Suprapubic skin (tissue), 4 donors: ENCODE measurements at places on chromosomes 12 and 14.
A peak's percentile ranks its signal among the peaks of the same experiment; 100 is the strongest.

DNA sequence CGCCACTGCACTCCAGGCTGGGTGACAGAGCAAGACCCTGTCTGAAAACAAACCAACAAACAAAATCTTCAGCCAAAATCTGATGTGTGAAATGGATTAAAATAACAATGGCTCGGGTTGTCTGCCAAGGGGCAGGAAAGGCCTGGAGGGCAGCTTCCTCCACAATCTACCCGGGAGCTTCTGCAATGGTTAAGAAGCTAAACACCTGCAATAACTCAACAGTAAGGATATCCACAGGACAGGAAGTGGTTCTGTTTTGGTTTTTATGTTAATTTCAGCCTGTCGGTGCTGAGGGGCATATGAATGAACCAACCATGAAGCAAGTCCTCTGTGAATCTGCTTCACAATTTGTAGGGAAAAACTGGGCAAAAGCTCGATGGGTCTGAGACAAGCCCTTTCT is 34.4 kb downstream of the RAD52 start:
- H3K27me3 ChIP-seq: no peaks in the 10 kb centered on the region
- no peaks in the 10 kb centered on the region for H3K4me1 ChIP-seq
- DNase-seq: no peak
- H3K27ac ChIP-seq: no peak overlapping the region
- H3K36me3 ChIP-seq: peaks cover 81% of the 10 kb centered on the region
- H3K4me3 ChIP-seq: no peak overlapping the region

GRCh38 chr12:271161-271560 is 8.5 kb upstream of the SLC6A13 start:
- H3K4me1 ChIP-seq: no peaks in the 10 kb centered on the region
- no peaks in the 10 kb centered on the region for H3K36me3 ChIP-seq
- H3K27ac ChIP-seq: no peak overlapping the region
- H3K4me3 ChIP-seq: no peak overlapping the region
- DNase-seq: no peak

DNA sequence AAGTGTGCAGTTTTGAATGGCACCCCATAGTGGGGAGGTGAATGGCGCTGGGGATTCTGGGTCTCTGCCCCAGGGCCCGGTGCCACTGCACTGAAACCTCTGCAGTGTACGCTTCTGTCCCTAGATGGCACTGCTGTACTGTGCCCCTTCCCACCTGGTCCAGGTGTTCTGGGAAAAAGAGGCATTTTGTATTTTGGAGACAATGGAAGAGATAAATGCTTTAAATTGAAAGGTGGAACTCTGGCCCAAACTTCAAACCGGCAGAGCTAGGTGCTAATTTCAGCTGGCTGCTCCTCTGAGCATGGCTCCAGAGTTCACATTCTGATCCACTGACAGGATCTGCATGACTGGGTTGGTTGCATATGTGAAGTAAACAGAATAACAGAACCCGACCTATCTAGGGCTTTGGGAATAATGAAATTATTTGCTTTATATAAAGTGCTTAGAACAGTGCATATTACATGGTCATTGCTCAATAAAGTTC is 52.2 kb downstream of the KRT80 start:
- H3K4me1 ChIP-seq: peaks cover 47% of the 10 kb centered on the region
- H3K27ac ChIP-seq: no peak overlapping the region
- DNase-seq: no peak
- H3K27me3 ChIP-seq: no peaks in the 10 kb centered on the region

DNA sequence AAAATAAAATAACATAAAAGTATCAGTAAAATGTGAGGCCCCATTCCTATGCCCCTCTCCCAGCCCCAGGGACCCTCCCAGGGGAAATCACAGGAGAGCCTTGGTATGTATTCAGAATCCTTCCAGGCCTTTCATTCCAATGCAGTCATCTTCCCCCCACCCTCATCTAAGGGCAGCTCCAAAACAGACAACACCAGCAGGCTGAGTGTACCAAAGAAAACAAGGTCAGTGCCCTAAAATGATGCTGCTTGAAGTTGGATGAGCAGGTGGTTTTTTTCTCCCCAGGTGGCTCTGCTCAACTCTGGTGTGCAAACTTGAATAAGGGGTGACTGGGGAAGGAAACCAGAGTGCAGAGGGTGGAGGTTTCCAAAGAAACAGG is 56.2 kb downstream of the TSPAN9 start:
- H3K4me1 ChIP-seq: peaks cover 39% of the 10 kb centered on the region
- no peak for DNase-seq
- no peaks in the 10 kb centered on the region for H3K27me3 ChIP-seq
- H3K27ac ChIP-seq: no peak overlapping the region

DNA sequence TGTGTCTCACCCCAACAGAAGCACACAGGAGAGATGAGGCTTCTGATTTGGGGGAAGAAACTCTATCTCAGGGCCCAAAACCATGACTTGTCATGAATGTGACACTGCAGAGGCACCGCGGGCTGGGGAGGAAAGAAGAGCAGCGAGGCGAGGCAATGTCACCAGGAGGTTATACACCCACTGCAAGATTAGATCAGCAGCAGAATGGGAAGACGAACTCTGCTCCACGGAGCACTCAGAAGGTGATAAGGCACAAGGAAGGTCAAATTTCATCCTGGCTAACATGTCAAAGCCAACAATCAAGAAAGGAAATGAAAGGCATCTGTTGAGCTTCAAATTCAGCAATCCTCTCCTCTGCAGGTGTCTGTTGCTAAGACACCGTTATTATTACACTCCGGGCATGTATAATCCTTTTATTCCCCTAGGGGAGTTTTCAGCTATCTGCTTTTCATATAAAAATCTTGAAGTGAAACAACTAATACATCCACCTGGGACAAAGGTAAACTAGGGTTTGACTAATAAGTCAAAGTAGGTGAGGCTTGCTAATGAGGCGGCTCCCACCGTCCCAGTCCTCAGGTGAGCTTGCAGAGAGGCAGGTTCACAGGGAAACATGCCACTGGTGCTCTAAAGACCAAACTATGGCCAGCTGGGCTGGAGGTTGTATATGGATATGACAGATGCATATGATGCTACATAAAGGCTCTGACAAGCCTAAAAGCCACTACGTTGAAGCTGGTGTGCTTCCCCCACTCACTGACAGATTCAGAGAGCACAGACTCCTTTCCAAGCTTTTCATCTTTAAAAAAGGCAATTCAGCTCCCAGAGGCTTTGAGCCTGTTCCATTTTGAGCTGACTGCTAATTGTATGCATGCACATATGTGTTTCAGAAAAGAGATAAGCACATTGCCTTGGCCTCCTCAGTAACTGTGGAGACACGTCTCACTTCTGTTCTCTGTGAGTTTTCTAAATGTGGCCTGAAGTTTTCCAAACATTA is 221.2 kb downstream of the NELL2 start:
- no peaks in the 10 kb centered on the region for H3K36me3 ChIP-seq
- H3K4me1 ChIP-seq: no peaks in the 10 kb centered on the region
- no peak overlapping the region for H3K27ac ChIP-seq
- no peak overlapping the region for H3K4me3 ChIP-seq

- no peak for DNase-seq
- no peaks in the 10 kb centered on the region for H3K27me3 ChIP-seq
- H3K4me3 ChIP-seq: no peak overlapping the region
- H3K36me3 ChIP-seq: no peaks in the 10 kb centered on the region
- H3K4me1 ChIP-seq: no peaks in the 10 kb centered on the region
- H3K27ac ChIP-seq: no peak overlapping the region
These were observed 102.1 kb upstream of the DAAM1 start for GRCh38 chr14:59086241-59086882.

GRCh38 chr12:71469258-71469750 is 29.7 kb downstream of the LGR5 start:
- H3K36me3 ChIP-seq: no peaks in the 10 kb centered on the region
- no peaks in the 10 kb centered on the region for H3K27me3 ChIP-seq
- H3K4me1 ChIP-seq: no peaks in the 10 kb centered on the region
- no peak overlapping the region for H3K27ac ChIP-seq
- DNase-seq: no peak
- no peak overlapping the region for H3K4me3 ChIP-seq

DNA sequence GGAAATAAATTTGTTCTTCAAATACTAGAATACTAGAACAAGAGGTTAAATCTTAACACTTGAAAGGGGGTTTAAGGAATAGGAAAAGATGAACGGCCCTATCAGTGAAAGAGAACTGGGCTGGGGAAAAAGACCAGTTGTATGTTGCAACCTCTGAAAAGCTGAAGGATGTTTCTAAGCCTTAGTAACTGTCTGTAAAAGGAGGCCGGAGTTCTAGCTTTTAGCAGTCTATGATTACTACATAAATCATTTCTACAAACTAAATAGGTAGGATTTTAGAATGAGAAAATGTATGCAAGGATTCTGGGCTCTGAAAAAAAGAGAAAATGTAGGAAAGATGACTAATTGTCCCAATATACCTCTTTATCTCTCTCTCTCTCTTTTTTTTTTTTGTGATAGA is 4.9 kb downstream of the CERS5 start:
- DNase-seq: no peak
- H3K4me1 ChIP-seq: peaks cover 16% of the 10 kb centered on the region
- no peaks in the 10 kb centered on the region for H3K27me3 ChIP-seq
- H3K27ac ChIP-seq: no peak overlapping the region

DNA sequence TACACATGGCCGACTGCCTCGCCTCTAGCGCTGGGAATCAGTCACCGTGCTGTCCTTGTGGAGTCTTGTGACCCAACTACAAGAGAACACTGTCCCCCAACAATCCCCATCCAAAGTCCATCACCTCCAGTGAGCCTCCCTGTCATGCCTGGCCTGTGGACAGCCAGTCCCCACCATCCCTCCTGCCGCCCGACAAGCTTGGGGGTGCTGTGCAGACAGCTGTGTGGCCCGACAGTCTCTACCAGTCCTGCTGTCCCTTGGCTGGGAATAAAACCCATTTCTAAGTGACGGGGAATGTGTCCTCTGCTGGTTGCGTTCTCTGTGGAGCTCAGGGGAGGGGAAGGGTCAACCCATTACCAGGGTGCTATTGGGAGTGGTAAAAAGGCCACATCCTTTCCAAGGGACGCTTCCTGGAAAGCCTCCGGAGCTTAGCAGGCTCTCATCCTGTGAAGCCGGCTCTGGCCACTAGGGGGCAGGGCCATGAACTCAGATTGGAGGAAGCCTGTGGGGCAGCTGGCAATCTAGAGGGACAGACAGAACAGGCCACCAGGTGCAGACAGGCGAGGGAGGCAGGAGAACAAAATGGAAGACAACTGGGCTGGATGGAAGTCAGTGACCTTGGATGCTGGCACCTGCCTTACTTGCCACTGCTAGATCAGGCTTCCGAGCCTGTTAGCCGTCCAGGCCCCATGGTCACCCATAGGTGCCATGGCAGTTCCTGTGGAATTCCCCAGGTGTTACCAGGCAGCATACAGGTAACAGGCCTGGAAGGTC is 12.0 kb upstream of the BLTP3B start:
- H3K27me3 ChIP-seq: no peaks in the 10 kb centered on the region
- DNase-seq: peak; percentile 79
- no peaks in the 10 kb centered on the region for H3K4me1 ChIP-seq
- H3K4me3 ChIP-seq: no peak overlapping the region

DNA sequence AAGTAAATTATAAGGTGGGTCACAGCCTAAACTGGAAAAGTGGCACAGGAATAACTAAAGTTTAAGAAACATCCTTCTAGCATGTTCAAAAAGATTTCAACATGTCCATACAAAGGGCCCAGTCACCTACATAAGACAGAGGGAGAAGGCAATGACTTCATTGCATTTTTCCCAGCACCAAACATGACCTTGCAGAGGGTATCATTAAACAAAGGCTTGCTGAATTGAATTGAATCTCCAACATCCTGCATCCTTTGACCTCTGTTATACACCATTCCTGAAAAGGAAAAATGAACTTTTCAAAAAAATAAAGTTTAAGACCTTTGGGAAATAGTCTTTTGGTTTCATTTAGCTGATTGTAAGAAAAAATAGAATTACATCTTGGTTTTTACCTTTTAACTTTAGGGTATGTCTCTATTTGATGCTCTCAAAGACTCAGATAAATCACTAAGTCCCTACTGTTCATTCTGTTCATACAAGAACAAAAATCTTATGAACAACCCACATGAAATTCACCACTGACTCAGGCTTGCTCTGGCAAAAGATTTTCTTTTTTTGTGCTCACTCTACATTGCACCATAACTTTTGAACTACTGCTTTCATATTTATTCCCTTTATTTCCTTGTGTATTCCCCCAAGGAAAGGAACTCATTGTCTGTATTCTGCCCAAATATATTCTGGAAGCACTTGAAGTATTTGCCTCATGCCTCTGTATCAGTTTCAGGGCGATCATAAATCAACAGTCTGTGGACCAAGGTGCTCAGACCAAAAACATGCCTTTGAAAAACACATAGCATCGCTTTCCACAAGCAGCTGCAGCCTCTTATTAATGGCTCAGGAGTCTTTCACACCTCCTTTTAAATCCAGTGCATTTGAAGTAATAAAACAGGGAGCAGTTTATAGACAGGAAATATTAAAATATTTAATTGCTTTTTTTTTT is 121.7 kb downstream of the DUSP6 start:
- no peak overlapping the region for H3K4me3 ChIP-seq
- H3K27me3 ChIP-seq: no peaks in the 10 kb centered on the region
- DNase-seq: no peak
- H3K4me1 ChIP-seq: peaks cover 36% of the 10 kb centered on the region
- no peak overlapping the region for H3K27ac ChIP-seq

- H3K4me3 ChIP-seq: no peak overlapping the region
- peaks cover 11% of the 10 kb centered on the region for H3K4me1 ChIP-seq
- no peak for DNase-seq
These were observed 22.9 kb upstream of the VPS37B start for GRCh38 chr12:122918827-122919226.

- no peaks in the 10 kb centered on the region for H3K36me3 ChIP-seq
- peak within 1 kb of the TSS; percentile 50 for H3K4me3 ChIP-seq
- DNase-seq: no peak
These were observed at the start of gene FAIM2 for GRCh38 chr12:49903700-49904423. FAIM2 (minus strand) TSS chr12:49903900; CDS start chr12:49903792, 108 bp downstream.

DNA sequence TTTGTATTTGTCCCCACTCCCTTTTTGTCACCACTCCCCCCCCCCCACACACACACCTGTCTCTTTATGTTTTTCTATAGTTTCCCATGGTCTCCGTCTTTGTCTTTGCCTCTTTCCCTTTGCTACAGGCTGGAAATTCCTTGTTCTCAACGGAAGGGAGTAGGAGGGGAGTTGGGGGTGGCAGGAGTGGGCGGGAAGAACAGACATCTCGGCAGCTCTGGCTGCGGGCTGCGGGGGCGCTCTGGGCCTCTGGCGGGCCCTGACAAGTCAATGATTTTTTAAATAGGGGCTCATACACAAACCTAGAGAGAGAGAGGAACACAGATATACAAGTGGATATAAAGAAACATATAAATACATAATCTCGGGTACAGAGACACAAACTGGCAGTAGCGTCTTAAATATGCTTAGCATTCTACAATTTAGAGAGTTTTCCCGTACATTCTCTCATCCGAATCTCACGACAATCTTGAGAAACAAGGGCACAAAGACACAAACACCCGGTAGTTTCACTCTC is 2.4 kb upstream of the NAB2 start:
- peaks cover 6% of the 10 kb centered on the region for H3K36me3 ChIP-seq
- H3K4me1 ChIP-seq: peaks cover 35% of the 10 kb centered on the region
- DNase-seq: peak; percentile 82
- peak overlapping the region; percentile 97 for H3K27ac ChIP-seq
- H3K4me3 ChIP-seq: peak overlapping the region; percentile 74

DNA sequence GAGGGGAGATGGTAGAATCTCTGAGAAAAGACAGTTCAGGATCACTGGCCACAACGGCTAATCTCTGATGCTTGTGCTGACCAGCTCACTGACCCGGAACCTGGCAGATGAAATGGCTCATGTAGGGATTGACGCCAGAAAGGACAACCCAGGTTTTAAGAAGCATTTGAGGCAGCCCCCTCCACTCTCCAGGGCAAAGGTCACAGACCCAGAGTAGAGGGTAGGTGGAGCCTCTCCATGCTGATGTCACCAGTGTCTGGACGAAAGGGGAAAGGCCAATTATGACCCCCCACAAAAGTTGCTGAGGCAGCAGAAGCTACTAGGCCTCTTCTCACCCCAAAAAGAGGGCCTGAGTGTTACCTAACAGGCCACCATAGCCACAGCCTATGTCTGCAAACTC is 1.2 kb downstream of the METTL1 start:
- peaks cover 25% of the 10 kb centered on the region for H3K36me3 ChIP-seq
- no peak overlapping the region for H3K27ac ChIP-seq
- H3K4me1 ChIP-seq: peaks cover 37% of the 10 kb centered on the region
- no peak for DNase-seq
- H3K4me3 ChIP-seq: no peak overlapping the region
